ENCODE measurements at places on chromosomes 13 and 19.

- DNase-seq = no peak
These were observed 306.4 kb downstream of the KLF5 start for GRCh38 chr13:73365252-73365651.

GRCh38 chr13:39036212-39036611 lies 1.7 kb downstream of the PROSER1 start:
- DNase-seq = no peak

DNA sequence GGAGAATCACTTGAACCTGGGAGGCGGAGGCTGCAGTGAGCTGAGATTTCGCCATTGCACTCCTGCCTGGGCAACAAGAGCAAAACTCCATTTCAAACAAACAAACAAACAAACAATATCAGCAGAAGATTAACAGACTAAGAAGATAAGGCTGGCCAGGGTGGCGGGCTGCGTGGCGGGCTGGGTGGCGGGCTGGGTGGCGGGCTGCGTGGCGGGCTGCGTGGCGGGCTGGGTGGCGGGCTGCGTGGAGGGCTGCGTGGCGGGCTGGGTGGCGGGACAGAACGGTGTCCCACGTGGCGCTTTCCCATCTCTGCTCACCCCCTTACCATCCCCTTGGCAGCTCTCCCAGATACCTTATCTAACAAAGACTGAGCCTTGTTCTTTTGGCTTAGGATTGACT lies 196.2 kb downstream of the COL4A1 start:
- DNase-seq = no peak

GRCh38 chr13:95471960-95472359 lies 80.6 kb upstream of the CLDN10 start:
- DNase-seq = no peak

DNA sequence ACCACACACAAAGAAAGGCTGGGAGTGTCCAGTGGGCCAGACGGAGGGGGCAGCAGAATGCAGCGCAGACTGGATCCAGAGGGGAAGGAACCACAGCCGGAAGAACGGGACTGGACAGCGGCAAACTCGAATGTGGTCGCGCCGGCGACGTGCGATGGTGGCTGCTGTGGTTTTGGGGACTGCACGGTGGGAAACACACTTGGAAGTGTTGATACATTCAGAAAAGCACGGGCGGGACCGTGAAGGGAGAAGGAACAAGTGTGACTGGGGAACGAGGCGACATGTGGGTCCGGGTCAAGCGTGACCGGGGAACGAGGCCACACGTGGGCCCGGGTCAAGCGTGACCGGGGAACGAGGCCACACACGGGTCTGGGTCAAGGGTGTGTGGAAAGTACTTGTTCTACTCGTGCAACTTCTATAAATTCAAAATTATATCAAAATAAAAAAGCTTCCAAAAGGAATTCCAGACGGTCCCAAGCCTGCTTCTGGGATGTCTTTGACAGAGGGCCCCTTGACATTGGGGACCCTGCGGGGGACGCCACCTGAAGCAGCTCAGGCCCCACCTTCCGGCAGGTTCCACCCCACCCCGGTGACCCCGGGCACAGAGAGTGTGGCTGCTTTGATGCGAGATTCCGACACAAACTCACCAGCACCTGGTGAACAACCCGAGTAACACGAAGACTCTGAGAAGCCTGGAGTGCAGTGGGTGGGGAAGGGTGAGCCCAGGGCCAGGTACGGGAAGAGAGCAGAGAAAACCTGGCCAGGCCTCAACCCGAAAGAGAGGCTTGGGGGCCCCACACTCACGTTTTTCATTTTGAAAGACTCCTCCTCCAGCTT lies 25.1 kb upstream of the C13orf46 start:
- DNase-seq = no peak

DNA sequence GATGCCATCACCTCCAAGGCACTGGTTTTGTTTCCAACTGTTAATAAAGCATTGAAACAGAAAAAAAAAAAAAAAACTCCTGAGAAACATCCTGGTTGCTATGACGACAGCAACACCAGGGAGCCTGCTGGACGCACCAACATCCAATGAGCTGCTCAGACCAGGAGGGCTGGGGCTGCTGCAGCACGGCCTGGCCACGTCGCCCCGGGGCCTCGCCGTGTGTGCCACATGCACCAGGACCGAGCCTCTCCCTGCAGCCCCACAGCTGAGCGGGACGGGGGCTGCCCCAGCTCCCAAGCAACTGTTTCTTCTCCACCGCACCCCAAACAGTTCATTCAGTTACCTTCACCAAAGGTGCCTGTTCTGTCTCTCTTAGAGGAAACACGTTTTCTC lies 54.5 kb downstream of the RASA3 start:
- DNase-seq = no peak

DNA sequence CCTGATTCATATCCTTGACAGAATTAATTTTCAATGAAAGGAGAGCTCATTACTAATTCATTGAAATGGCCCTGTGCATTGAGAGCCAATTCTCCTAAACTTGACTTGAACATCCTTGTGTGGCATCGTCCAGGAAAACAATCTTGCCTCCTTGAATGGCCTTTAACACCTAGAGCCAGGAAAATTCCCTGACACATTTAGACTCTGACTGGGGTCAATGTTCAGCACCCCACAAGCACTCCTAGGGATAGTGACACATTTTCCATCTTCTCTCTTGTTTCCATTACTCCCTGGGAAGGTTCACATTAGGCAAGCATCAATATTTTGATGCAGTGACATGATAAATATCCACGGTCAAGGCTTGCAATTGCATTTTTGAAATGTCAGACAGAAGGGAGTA lies 218.9 kb downstream of the LACC1 start:
- no peak for DNase-seq

DNA sequence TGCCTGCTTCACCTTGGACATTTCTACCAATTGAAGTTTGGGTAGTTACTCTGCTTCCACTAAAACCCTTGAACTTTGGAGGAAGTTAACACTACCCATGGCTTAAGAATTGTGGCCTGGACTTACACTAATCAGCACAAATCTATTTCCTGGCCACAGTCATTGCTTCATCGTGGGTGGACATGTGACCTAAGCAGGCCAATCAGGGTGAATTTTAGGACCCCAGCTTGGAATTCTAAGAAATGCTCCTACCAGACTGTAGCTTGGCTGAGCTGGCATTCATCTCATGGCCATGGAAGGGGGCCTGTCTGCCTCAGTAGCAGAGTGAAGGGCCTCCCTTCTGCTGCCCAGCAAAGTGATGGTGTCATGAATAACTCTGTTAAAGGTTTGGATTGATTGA lies 58.3 kb upstream of the SLC15A1 start:
- DNase-seq = no peak

DNA sequence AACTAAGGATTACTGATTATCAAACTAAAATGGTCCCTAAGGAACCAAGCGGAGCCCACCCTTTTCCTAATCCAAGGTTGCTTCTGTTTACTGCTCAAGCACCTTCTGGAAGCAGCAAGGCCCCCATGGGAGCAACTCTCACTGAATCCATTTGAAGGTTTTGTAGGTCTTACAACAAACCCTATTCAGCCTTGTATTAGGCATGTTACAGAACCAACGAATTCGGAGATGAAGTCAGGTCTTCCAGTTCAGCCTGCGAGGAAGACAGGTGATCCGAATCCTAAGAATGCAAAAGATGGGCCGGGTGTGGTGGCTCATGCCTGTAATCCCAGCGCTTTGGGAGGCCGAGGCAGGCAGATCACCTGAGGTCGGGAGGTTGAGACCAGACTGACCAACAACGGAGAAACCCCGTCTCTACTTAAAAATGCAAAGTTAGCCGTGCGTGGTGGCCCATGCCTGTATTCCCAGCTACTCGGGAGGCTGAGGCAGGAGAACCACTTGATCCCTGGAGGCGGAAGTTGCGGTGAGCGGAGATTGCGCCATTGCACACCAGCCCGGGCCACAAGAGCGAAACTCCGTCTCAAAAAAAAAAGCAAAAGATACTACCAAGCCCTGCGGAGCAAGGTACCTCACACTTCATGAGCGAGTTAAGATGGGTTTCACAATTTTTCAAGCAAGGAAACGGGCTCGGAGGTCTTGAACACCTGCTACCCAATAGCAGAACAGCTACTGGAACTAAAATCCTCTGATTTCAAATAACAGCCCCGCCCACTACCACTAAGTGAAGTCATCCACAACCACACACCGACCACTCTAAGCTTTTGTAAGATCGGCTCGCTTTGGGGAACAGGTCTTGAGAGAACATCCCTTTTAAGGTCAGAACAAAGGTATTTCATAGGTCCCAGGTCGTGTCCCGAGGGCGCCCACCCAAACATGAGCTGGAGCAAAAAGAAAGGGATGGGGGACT lies 609 bp downstream of the ZAR1L start:
- no peak for DNase-seq

DNA sequence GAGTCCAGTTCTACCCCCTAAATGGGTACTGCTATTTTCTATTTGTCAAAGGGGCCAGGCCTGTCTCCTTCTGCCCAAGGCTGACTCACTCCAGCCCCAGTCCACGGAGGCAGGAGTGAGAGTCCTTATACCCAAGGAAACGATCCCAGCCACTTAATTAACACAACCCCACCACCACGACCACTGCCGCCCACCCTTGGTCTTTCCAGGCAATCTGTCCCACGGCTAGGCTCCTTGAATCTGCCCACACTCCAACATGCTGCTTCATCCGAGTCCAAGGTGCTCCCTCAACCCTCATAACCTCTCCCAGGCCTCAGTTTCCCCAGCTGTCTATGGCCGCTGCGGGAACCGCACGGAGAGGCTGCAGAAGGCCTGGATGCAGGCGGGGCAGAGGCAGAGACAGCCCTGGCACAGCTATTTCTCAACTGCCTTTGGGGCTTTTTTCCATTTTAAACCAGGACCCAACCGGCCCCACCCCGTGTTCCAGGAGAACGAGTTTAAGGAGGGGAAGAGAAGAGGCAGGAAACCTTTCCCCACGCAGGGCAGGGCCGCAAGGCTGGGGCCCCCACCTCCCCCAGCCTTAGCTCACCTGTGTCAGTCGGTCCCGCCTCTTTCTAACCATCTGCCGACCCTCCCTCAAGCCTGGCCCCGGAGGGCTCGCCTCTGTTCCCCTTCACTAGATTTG lies 746 bp downstream of the RAB3D start:
- no peak for DNase-seq

DNA sequence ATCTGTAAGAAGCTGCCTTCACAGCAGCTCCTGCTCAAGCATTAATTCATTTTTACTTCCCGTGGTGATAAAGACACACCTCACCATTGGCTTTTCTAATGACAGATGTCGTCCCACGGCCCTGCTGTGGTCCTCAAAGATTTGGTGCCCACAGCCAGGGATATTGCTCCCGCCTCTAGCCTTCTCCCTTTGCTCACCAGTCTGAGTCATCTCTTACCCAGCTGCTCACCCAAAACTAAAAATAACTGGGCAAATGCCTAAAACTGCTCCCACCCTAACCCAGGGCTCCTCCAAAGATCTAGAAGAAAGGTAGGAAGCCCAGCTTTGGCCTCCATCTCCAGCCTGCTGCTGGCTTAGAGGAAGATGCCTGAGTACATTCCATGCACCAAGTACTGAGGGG lies 371.1 kb upstream of the ZNF507 start:
- no peak for DNase-seq

GRCh38 chr13:73536865-73537264 lies 478.1 kb downstream of the KLF5 start:
- DNase-seq = no peak

DNA sequence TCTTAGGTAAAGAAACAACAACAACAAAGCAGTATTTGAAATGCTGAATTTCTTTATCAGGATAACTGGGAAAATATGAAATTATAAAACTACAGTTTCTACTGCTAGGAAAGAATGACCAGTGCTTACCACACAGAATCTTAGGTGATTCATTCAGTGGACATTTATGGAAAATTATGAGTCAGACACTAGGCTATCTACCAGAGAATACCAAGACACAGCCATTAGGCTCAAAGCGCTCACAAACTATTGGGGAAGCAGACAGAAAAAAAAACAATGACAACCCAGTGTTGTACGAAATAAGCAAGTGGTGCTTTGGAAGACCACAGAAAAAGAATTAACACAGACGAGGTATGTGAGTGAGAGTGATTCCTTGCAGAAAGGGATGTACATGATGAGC lies 1019.5 kb downstream of the PCDH9 start:
- peak; percentile 57 for DNase-seq

DNA sequence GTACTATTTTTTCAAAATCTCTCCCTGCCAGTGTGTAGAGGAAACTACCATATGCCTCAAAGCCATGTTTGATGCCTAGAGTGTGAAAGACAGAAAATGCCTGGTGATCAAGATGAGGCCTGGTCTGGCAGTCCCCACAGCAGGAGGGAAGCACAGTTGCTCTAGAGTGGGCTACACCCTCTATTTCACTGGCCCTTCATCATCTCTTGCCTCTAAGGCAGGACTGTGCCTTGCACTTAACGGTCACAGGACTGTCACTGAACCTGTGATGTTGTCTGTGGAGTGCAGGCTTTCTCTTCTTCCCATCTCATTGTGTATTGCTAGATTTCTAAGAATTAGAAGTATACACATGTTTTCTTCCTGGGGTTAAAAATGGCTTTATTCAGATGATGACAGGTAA lies 16.3 kb downstream of the POLR1D start:
- DNase-seq = no peak

GRCh38 chr19:32865326-32865725 lies 4.2 kb downstream of the SLC7A9 start:
- DNase-seq = no peak

DNA sequence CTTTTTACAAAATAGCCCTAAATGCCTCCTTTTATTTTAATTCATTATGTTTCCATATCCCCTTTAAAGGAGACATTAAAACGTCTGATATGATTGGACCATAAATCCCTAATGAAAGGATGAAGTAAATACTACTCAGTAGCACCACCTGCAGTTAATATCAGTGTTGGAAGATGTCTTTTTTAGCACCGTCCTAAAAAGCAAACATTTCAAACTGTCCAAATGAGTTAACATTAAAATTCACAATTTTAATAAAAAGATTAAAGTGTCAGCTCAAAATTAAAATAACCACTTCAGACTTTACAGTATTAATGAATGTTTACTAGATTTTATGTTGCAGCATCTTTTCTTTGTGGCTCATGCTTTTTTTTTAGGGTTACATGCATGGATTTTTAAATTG lies 12.3 kb downstream of the ZNF507 start:
- no peak for DNase-seq

GRCh38 chr19:43464134-43464775 lies 1.2 kb downstream of the LYPD3 start:
- no peak for DNase-seq

DNA sequence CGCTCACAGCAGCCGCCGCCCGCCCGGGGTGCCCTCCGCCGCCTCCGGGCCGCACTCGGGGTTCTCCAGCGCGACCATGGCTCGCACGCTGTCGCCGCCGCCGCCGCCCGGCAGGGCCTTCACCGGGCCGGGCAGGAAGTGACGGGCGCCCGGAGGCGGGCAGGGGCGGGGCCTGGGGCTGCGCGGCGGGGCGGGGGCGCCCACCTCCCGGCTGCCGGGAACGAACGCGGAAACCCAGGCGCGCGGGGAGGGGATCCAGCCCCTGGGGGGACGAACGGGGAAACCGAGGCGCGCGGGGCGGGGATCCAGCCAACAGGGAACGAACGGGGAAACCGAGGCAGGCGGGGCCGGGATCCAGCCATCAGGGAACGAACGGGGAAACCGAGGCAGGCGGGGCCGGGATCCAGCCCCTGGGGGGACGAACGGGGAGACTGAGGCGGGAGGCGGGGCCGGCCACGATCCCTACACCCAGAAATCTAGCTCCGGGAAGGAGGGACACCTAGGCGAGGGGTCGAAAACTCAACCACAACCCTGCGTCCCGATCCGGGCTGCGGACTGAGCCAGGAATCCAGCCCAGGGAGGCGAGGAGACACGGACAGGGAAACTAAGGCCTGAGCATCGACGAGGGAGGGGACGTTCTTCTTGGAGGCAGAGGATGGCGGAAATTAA lies at the start of gene R3HDM4:
R3HDM4 (minus strand) TSS at position 140 of the 669 bp plus-strand sequence; CDS start at position 78, 62 bp downstream.
- no peak for DNase-seq
